ENCODE measurements at places on chromosomes 16 and 17.

GRCh38 chr17:29624586-29624985, 1.9 kb upstream of the CORO6 start:
- no peak for DNase-seq

- no peak for DNase-seq
Measured at GRCh38 chr16:53734908-53735307, 31.0 kb downstream of the FTO start.

DNA sequence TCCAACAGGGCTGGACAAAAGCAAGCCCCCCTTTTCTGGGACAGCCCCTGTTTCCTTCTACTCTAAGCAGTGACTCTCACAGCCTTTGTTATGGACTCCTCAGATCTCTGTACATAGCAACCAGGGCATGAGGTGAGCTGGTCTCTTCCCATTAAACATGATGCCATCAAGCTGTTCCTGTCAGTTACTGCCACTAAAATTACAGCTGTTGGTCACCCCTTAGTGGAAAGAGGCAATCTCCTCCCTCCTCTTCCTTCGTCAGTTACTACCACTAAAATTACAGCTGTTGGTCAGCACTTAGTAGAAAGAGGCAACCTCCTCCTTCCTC, 95.2 kb upstream of the SMIM36 start:
- no peak for DNase-seq

DNA sequence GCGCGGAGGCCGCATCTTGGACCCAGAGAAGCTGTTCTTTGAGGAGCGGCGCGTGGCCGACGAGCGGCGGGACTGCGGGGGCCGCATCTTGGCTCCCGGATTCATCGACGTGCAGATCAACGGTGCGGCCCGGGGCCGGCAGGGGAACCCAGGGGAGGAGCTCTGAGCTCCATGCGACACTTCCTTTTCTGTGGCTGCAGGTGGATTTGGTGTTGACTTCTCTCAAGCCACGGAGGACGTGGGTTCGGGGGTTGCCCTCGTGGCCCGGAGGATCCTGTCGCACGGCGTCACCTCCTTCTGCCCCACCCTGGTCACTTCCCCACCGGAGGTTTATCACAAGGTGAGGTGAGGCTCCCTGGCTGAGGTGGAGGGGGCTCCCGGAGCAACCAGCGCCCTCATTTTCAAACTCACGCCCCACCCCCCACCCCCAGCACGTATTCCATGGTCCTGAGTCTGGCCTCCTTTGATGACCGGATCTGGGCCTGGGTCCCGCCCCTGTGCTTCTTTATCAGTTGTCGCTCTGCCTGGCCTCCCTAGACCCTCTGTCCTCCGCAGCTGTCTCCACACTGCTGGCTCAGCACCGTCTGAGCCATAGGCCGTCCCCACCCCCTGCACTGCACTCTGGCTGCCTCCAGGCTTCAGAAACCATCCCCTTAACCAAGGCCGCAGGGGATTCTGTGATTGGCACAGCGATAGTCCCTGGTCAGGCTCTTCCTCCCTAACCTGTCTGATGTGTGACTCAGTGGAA, 787 bp downstream of the AMDHD2 start:
- no peak for DNase-seq

GRCh38 chr16:27258241-27258734, 10.3 kb downstream of the NSMCE1 start:
- DNase-seq = no peak

DNA sequence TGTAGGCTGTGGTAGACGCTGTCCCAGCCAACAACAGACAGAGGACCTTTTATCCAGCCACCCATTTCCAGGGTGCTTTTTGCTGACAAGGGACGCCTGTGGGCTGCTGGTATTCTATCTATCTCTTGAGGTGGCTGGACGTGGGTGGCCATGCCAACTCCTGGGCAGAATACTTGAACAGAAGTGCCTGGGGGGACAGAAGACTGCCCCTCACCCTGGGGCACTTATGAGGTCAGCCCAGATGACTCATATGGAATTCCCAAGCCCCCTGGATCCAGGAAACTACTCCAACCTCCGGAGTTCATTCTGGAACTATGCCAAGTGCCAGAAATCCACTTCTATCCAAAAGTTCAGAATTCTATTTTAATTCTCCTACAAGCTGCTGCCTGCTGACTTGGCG, 61.3 kb downstream of the CDRT4 start:
- no peak for DNase-seq

DNA sequence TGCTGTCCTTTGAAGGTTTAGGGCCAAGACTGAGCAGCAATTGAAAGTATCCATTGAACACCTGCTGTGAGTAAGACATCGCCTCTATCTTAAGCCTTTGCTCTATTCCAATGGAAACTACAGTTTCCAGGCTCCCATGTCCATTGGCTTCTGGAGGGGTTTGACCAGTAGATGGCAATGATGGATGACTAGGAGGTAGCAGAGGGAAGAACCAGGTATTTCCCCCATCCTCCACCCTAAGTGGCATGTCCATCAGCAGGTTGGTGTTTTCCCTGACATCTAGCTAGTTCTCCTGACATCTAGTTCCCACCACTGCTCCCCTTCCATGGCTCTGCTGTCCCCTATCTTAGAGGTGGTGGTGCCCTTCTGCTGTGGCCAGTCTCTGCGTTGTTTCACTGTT, 58.7 kb downstream of the CENPV start:
- DNase-seq = no peak

GRCh38 chr16:79380995-79381602, 219.4 kb downstream of the MAF start:
- DNase-seq = no peak

GRCh38 chr16:66152181-66152580, 214.3 kb upstream of the CDH5 start:
- DNase-seq = no peak

DNA sequence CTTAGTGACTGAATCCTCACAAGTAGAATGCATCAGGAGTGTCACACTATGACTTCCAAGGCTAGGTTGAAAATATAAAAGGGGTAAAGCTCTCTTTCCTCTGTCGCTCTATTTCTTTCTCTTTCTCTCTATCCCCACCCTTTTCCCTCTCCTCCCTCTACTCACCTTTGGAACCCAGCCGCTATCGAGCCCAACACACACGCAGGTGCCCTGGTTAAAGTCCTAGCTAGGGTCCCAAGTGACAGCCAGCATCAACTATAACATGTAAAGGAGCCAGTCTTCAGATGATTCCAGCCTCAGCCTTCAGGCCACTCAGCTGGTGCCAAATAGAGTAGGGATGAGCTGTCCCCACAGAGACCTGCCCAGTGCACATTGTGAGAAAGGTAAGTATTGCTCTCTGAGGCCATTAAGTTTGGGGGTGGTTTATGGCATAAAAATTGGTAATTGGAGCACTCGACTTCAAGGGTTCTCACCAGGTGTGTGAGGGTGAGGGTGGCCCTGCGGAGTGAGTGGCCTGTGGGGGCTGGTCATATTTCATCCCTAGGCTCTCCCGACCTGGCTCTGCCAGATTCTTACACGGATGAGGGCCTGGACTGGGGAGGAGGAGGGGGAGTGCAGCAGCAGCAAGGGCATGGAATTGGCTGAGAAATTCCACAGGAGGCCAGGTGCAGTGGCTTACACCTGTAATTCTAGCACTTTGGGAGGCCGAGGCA, 14.9 kb upstream of the C16orf54 start:
- DNase-seq = no peak

- DNase-seq = no peak
Measured at GRCh38 chr17:41325611-41326010, 10.1 kb upstream of the KRTAP17-1 start.

GRCh38 chr17:46862949-46863348, 11.6 kb downstream of the WNT9B start:
- DNase-seq = no peak

GRCh38 chr16:53537626-53538025, 34.6 kb upstream of the AKTIP start:
- no peak for DNase-seq

- no peak for DNase-seq
Measured at GRCh38 chr17:61221597-61222471, 177.8 kb upstream of the TBX2 start.

DNA sequence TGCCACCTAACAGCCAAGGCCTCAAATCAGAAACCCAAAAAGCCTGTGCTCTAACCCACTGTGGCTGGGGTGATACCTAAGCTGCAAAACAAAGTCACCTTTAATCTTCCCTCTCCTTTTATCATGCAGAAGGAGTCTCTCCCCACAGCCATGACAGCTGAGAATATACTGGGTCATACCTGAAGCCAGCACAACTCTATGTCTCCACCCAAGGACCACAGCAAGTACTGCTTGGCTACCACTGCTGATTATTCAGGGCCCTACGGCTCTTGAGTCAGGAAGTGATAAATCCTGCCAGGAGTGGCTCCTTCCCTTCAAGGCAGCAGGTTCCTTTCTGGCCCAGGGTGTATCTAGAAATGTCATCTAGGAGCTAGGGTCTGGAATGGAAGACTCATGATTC, 151.5 kb upstream of the TOM1L1 start:
- DNase-seq = no peak

DNA sequence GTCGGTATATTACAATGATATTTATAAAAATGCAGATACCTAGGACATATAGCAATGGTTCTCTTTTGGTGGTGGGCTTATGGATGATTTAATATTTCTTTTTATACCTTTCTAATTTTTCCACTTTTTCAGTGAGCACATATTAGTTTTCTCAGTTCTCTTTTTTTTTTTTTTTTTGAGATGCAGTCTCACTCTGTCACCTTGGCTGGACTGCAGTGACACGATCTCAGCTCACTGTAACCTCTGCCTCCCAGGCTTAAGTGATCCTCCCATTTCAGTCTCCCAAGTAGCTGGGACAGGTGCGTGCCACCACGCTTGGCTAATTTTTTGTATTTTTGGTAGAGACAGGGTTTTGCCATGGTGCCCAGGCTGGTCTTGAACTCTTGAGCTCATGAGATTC, 15.1 kb downstream of the MAP3K14 start:
- no peak for DNase-seq

DNA sequence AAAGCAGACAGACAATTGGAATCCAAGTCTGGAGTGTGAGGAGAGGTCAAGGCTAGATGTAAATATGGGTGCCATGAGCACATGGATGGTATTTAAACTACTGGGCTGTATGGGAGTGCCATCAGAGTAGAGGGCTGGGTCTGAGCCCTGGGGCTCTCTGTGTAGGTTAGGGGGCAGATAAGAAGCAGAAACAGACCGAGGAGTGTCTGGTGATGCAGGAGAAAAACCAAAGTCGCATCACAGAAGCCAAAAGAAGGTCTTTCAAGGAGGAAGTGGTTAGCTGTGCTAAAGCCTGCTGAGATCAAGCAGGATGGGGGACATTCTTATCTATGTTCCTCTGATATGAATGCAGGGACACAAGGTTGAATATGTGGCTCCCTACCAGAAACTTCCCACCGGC, 1.9 kb downstream of the TSEN54 start:
- no peak for DNase-seq

GRCh38 chr16:84193480-84193879, 2.5 kb downstream of the ADAD2 start:
- no peak for DNase-seq

DNA sequence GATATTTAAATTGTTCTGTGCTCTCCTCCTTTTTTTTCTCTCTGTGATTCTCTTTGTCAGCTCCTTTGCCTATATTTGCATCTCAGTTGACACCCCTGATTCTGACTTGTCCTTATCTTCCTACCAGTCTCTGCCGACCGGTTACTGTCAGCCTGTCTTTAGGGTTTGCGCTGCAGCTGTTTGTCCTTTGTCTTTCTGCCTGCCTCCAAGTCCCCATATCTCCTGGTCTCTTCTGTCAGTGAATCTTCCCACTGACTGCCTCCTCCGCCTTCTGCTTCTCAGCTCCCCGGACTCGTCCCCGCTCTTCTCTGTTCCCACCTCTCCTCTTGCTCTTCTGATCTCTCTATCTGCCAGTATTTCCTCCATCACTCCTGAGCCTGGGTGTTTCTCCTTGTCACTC, 5.2 kb downstream of the TLCD2 start:
- no peak for DNase-seq

DNA sequence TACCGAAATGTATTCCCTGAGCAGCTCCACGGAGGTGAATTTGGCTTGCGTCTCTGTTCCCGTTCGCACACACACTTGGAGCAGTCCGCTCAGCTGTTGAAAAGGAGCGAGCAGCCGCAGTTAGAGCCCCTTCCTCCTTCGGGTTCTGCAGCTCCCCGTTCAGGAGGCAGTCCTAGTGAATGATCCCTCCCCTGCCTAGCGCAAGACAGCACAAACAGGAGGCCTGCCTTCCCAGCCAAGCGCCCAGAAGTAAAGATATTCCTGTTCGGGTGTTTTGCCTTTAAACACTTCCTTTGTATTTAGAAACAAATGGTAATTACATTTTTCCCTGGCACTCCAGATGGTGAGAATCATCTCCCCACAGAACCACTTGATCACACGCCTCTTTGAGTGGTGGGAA, 64.7 kb downstream of the ABCC12 start:
- no peak for DNase-seq

GRCh38 chr17:59521465-59522126, 43.8 kb upstream of the DHX40 start:
- no peak for DNase-seq

DNA sequence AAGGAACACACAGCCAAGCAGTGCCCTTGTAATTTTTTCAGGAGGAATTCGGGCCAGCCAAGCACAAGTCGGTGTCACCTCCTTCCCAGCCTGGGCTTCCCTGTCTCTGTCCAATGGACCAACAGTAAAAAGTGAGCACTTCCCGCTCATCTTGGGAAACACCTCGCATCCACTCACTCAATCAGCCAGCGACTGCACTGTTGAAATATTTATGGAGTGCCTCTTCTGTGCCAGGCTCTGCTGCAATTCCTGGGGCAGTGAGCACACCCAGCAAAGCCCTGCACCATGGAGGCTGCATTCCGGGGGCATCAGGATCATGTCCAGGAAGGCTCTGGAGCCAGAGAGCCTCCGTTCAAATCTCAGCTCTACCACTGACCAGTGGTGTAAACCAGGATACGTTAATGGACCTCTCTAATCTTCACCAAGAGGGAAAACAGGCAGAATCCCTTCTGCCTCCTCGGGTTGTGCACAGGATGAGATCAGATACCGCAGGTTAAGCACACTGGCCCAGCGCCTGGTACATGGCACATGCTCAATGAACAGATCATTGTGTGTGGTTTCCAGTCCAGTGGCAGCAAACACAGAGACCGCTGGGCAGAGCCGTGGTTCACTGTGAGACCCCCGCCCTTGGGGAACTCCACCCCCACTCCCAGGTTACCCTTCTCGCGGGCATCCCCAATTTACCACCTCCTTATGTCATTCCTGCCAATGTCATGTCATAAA, 194.3 kb downstream of the ZNF423 start:
- DNase-seq = no peak

- DNase-seq = no peak
Measured at GRCh38 chr17:73835605-73836004, 191.4 kb upstream of the SDK2 start.

DNA sequence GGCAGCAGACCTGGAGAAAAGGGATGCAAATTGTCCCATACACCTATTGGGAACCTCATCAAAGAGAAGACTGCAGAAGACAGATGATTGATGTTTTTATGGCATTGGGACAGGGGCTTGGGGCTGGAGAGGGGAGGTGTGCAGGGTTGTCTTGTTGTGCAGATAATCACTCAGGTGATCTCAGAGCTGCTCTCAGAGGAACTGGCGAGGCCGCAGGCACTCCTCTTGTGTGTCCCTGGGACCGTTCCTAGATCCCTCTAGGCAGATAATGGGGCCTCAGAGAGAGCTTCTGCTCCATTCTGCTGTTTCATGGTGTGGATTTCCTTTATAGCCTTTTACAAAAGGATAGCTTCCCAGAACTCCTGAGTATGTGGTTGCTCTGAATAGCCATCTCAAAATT, 1.6 kb downstream of the RNF213 start:
- DNase-seq = no peak

- DNase-seq = no peak
Measured at GRCh38 chr17:37614391-37614790, 5.2 kb upstream of the SYNRG start.

GRCh38 chr17:57422574-57423164, 166.3 kb downstream of the MSI2 start:
- DNase-seq = no peak

- no peak for DNase-seq
Measured at GRCh38 chr16:87358696-87359095, 24.9 kb downstream of the FBXO31 start.
